ENCODE measurements at places on chromosomes 3 and 15. TPM values are rescaled to one million over a fixed set of nuclear protein-coding genes. Genes with fewer than 3 reads are reported as not detected.

Gene ZNF80
- not detected for total RNA-seq

Gene ROBO2
- 253 TPM for total RNA-seq

Gene PLCL2
- total RNA-seq, result 73.0 TPM

Gene RGMA
- 16.2 TPM for total RNA-seq

Gene GOLGA6L4
- 2.7 TPM for total RNA-seq

Gene SERINC4
- under 0.01 TPM for total RNA-seq

Gene VEPH1
- total RNA-seq, result 14.3 TPM

All from temporal lobe (tissue), 4 donors.